ENCODE measurements at places on chromosomes 1 and 21.
A peak's percentile ranks its signal among the peaks of the same experiment; 100 is the strongest.

DNA sequence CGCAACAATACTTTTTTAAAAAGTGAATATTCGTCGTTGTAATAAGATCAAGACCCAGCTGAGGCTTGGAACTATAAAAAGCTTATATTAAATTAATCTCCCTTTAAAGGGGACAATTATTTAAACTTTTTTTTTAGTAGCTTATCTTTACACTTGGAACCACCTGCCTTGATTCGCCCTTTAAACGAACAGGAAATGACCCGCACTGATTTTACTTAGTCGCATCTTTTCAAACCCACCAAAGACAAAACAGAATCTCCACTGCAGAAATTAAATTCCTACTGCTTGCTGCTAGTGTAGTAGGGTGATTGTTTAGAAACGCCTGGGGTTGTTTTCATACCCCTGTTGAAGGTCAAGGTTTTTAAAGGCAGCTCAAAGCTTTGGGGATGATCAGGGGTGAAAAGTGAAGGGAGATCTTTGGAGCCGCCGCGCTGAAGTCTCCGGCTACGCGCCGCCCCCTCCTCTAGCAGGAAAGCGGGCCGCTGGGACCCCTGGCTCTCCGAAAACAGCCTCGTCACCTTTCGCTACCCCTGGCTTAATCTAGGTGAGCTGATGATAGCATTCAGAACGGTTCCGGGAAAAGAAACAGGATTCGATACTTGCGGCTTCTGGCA, 163.4 kb downstream of the RUNX1 start:
- no peak for DNase-seq

DNA sequence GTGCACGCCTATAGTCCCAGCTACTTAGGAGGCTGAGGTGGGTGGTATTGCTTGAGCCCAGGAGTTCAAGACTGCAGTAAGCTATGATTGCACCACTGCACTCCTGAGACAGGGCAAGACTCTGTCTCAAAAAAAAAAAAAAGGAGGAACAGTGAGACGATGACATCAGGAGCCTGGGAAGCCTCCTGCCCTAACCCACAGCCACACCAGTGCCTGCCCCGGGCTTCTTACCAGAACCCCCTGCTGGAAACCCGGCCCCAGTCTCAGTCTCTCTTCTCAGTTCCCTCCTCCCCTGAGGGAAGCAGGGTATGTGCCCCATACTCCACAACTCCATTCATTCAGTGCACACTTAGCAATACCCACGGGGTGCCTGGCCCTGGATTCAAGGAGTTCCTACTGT, 9.1 kb downstream of the COL8A2 start:
- no peak for DNase-seq

- DNase-seq: no peak
These were observed 334.6 kb downstream of the RGS7 start for GRCh38 chr1:241022366-241022765.

- peak; percentile 10 for DNase-seq
These were observed 27.0 kb upstream of the SLC16A1 start for GRCh38 chr1:112982853-112983536.

DNA sequence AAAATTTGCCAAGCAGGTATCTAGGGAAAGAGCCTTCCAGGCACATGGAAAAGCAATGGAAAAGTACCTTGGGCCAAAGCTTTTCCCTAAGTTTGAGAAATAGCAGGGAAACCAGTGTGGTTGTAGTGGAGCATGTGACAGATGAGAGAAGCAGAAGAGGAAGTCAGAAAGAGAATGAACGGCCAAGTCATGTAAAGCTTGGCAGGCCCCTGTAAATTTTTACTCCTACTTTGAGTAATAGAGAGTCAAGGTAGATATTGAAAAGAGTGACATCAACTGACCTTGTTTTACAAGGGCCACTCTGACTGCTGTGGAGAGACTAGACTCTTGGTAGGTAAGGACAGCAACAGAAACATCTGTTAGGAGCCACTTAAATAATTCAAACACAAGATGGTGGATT, 180.9 kb upstream of the PRMT6 start:
- no peak for DNase-seq

- no peak for DNase-seq
These were observed 444.8 kb downstream of the PTPRC start for GRCh38 chr1:199083680-199084079.

- DNase-seq: no peak
These were observed 42.9 kb upstream of the RCAN3 start for GRCh38 chr1:24459551-24460266.

GRCh38 chr1:232682248-232682647, 52.3 kb upstream of the SIPA1L2 start:
- DNase-seq: no peak

- no peak for DNase-seq
These were observed 29.0 kb downstream of the UBASH3A start for GRCh38 chr21:42432695-42433094.

GRCh38 chr1:15525050-15526020, 1.3 kb upstream of the DNAJC16 start:
- DNase-seq: peak; percentile 69

DNA sequence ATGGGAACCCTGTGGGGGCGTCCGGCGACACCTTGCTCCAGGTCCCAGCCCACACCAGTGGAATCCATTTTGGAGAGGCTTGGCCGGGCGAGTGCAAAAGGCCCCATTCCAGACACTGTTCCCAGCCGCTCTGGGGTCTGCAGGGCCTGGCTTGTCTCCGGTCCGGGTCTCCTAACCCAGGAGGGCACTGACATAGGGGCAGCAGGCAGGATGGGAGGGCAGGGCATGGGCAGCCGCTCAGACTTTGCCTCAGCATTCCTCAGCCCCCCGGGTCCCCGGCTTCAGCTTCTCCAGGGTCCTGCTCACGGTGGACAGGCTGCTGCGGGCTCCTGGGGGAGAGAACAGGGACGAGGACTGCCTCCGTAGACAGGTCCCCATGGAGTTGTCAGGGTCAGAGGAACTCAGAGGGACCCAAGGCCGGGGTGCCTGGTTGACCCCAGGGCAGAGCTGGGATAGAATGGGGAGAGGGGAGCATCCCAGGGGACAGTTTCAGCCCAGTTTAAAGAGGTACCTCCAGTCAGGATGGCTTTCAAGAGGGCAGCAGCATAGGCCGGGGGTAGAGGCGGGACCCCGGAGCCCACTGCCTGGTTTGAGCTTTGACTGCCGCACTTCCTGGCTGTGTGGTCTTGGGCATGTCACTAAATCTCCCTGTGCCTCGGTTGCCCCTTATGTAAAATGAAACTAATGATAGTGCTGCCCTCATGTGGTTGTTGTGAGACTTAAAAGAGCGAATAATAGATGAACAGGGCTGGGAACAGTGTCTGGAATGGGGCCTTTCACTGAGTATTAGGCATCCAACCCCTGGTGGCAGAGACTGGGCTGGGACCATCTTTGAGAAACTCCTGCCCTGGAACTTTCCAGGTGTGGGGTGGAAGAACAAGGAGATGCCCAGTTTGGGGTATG, 3.7 kb downstream of the KNCN start:
- peak; percentile 75 for DNase-seq

DNA sequence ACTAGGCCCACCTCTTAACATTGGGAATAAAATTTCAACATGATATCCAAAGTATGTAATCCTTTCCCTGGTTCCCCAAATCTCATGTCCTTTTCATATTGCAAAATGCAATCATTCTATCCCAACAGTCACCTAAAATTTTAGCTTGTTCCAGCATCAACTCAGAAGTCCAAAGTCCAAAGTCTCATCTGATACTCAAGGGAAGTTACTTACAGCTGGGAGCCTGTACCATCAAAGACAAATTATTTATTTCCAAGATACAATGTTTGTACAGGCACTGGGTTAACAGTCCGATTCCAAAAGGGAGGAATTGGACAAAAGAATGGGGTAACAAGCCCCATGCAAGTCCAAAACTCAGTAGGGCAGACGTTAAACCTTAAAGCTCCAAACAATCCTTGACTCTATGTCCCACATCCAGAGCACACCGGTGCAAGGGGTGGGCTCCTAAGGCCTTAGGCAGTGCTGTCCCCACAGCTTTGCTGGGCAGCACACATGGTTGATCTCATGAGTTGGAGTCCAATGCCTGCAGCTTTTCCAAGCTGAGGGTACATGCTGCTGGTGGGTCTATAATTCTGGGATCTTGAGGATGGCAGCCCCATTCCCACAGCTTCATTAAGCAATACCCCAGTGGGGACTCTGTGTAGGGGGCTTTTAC, 78.8 kb downstream of the DDAH1 start:
- no peak for DNase-seq

DNA sequence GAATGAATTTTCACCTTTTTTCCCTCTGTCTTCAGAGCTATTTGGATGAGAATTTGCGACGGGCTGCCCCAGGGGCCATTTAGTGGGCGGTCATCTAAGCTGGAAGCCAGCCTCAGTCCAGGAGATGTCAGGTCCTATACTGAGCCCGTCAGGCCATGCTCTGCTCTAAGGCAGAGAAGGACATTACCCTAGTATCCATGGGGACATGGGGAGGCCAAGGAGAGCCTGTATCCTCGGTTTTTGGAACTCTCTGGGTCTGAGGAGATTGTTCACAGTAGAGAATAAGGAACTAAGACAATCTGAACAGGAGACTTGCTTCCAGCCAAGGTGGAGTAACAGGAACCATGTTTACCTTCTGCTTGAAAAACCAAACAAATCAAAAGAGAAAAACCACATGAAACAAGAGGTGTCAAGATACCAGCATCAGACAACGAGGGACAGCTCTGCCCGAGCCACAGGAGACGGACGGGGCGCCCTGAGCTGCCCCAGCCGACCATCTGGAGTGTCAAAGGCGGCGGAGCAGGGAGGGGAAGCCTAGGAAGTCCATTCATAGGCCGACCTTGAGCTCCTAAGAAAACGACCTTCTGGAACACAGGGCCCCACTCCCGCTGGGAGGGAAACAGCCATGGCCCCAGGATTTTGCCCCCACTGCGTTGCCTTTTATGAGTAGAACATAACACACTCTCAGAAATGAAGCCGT, 20.0 kb upstream of the ADARB1 start:
- DNase-seq: no peak

GRCh38 chr21:41880153-41880552, 1.0 kb upstream of the PRDM15 start:
- no peak for DNase-seq

GRCh38 chr1:172818841-172819527, 160.1 kb downstream of the FASLG start:
- DNase-seq: peak; percentile 91

DNA sequence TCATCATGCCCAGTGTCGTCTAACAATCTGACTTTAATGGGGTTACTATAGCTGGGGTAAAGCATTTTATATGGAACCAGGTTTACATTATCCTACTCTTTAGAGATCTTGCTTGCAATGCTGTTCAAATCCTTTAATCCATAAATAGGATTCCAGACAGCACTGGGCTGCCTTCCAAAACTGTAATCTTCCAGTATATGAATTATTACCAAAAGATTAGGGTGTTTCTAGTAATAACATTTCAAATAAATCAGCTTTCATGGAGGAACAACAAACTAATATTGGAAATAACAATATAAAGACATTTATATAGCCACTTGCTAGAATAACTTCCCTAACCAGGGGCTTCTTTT, 88.6 kb upstream of the PLXNA2 start:
- DNase-seq: no peak

DNA sequence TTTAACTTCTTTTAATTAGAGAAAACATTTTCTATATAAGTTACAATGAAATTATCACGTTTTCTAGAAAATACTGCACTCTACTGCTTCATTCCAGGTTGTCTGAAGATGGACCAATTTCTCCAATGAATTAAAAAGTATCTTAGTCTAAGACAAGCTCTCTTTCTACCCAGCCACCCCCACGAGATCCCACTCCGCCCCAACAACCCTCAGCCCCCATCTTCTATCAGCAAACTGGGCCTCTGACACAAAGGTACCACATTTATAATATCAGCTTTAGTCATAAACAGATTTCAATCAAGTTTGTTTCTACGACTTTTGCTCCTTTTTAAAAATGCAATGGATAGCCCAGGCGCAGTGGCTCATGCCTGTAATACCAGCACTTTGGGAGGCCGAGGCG, 117.8 kb downstream of the RERE start:
- no peak for DNase-seq

DNA sequence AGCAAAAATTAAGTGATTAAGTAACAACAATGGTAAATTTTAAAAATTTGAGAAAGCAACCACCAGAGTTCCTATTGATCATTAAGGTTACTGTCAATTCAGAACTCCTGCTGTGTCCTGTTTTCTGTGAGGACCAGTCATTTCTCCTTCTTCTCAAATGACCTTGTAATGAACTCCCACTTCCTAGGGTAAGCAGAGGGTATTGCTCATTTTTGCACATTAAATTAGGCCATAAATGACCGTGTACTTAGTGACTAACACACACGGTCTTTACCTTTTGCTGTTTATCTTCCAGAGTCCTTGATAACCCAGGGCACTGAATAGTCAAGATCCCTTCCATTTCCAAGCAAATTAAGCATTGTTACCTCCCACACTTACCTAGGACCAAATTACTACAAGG, 227.5 kb upstream of the LYPLAL1 start:
- no peak for DNase-seq

DNA sequence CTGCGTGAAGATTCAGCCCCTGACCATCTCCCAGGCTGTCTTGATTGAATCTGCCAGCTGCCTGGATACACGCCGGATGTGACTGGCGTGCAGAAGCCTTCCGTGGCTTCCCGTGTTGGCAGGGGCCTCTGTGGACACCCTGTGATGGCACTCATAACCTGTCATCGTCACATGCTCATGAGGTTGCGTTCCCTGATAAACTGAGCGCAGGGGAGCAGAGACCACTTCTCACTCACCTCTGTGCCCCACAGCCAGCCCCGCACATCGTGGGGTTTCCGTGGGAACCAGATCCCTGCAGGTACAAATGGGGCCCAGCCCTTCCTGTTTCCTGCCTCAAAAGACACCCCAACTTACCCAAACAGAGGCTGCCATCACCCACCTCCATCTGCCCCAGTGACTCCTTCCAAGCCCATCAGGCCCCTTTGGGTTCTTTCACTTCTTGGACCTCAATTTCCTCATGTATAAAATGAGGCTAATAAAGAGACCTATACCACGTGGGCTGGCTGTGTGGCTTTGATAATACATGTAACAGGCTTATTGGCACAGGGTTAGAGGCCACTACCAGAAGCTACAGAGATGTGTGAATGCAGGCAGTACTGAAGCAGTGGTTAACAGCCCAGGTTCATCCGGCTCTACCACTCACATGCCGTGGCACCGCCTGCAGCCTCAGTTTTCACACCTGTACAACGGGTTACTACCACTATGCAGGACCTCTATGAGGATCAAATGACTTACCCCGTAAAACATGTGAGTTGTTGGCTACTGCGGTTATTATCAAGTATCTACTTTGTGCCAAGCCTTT, 23.6 kb downstream of the HTR6 start:
- DNase-seq: no peak

- DNase-seq: no peak
These were observed 49.4 kb downstream of the H3-3A start for GRCh38 chr1:226111883-226112261.

DNA sequence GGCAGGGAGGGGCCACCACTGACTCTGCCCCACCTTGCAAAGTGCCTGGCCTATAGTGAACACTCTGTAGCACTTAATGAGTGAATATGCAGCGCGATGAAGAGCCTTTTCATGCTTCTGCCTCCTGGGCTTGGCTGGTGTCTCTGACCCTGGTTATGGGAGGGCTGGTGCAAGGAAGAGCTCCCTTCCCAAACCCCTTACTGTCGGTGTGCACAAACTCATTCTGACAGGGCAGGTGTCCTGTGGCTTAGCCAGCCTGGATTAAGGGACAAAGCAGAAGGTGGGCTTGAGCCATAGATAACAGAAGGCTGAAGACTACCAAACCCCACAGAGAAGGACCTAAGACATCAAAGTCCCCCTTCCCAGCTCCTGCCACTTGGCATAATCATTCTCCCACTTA, 2.0 kb upstream of the NCMAP start:
- no peak for DNase-seq

Data from NAMALWA (cell line).